ENCODE measurements at places on chromosomes 4 and X. TPM values are rescaled to one million over a fixed set of nuclear protein-coding genes. Genes with fewer than 3 reads are reported as not detected.

Gene PHF8
- total RNA-seq = 89.5 TPM

Gene HSFX2
- total RNA-seq = not detected

Gene NXF2B
- total RNA-seq = not detected

Gene COL4A6
- 1.5 TPM for total RNA-seq

Gene GPR101
- not detected for total RNA-seq

Gene SSX3
- not detected for total RNA-seq

Gene ATP8A1
- total RNA-seq = 253 TPM

DNA sequence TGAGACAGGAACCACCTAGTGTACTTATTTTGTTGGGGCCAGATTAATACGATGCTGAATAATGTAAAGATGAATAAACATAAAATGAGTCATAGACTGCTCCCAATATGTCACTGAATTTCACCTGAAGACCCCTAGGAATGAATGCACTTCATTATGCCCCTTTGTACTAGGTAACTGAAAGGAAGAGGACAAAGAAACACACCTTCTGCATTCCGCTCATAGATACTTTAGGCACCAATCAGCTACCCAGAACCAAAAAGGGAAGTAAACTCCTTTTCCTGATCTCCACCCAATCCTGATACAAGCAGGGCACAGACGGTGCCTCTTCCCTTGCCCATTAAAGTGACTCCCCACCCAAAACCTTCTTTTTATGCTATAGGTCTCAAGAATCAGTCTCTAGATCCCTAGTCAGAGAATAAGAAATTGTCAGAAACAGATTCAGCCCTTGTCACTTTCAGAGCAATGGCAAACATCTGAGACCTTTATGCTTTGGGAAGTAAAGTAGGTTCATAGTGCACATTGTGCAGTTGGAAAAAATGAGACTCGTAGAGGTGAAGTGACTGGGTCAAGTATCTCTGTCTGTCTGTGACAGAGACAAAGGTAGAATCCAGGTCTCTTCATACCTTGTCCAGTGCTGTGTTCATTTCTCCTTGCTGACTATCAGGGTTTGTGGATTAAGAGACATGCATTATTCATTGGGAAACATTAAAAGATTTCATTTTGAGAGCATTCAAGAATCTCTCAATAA is 2.3 kb downstream of the GPR174 start:
- DNase-seq = no peak

GRCh38 chr4:97215409-97215941 is 927.8 kb downstream of the STPG2 start:
- no peak for DNase-seq

DNA sequence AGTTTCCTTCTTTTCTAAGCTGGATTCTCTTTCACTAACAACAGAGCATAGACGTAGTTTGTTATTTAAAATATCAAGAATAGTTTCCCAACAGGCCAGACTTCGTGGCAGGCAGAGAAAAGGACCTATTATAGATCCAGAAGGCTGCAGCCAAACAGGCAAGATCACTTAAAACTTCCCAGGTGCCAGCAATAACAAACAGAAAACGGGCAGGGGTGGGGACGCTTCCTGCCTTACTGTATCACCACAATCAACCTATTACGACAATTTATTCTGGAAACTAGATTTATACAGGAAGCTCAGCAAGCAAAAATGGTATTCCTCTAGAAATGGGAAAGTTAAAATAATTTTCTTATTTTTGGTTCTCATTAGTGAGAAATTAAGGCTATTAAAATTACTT is 22.1 kb downstream of the RWDD4 start:
- peak; percentile 14 for DNase-seq

DNA sequence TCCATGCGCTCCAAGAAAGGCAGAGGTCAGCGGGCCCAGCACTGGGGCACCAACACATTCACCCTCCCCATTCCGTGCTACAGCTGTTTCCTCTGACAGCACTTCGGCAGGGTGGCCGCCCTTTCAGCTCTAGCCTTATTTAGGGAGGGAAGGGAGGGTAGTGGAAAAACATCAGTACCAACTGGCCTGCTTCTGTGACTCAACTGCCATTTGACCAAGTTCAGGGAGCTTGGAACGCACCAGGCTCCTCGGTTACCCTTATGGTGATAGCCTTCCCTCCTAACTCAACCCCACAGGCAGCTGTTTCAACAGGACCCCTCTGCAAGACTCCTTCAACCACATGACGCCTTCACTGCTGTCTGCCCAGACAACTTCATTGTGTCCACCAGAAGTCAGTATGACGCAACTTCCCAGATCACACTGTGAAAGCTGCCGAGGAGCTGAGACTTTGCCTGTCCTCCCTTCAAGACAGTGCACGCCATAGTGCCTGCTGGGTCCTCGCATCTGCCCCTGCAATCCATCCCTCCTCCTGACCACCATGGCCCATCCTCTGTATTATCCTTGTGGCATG is 132.2 kb downstream of the AFAP1 start:
- no peak for DNase-seq

DNA sequence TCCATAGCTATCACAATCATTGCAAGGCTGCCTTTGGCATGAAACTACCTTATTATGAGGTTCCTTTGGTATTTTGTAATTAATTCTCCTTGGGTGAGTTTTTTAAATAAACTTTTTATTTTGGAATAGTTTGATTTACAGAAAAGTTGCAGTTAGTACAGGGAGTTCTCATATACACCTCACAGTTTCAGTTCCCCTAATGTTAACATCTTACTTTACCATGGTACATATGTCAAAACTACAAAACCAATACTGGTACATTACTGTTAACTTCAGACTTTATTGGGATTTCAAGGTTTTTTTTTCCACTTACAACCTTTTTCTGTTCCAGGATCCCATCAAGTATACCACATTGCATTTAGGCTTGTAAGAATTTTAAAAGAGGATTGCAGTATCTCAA is 52.0 kb upstream of the RGN start:
- no peak for DNase-seq

DNA sequence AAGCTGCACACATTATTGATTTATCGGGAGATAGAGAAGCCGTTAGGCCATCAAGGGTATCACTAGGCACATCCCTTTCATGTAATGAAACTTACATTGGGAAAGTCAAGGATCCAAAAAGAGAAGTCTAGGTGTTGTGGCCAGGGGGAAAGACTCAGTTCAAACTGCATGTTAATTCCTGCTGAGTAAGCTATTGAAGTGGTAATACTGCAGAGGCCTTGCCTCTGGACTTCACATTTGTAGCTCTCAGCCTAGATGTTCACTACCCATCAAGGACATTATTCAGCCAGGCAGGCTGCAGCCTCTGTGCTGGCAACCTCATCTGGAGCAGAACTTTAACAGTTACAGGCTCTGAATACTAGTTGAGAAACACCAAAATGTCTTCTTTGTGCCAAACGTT is 2094.5 kb upstream of the AGA start:
- DNase-seq = no peak

DNA sequence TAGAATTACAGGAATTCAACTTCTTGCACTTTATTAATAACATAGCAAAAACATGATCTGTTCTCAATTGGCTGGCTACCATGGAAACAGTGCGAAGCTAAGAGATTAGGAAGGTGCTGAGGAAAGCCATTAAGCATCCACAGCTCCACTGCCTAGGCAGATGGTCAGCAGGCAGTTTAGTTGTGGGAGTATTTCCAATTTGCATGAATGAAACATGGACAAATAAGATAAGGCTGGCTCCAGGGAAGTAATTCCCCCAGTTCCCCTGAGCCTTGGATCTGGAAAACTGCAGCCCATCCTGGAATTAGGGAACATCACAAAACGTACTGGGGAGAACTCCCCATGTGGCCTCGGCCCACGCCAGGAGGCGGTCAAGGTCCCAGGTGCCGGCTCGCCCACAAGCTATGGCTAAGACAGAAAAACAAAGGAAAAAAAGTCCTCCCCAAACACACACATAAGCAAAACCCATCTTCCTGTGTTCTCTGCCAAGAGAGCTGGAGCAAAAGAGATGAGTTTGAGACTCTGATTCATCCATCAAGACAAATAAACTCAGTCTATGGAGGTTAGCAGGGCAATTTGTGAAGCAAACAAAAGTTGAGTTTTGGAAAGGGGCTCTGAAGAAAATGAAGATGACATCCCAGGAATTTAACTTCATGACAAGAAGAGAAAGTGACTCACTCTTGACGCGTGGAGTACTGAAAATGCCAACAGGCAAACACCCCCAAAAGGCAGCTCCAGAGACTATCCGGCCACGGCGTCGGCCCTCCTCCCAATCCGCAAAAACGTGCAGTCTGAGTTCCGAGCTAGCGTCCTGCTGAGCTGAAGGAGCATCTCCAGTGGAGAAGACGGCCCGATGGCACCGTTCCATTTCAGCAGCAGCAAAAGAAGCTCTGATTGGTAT is 45.1 kb downstream of the IGFBP7 start:
- peak; percentile 31 for DNase-seq

- DNase-seq = no peak
Measured at GRCh38 chr4:101823864-101824263, 33.3 kb downstream of the BANK1 start.

GRCh38 chrX:100373673-100374072 is 36.4 kb downstream of the PCDH19 start:
- no peak for DNase-seq

- no peak for DNase-seq
Measured at GRCh38 chr4:122884499-122884898, 37.9 kb downstream of the NUDT6 start.
